Hematopoietic multipotent progenitor cell treated with erythropoietin and hydrocortisone succinate and interleukin-3 and kit ligand, for 4 days (in vitro differentiated cells): ENCODE measurements at places on chromosomes 16 and 17.
A peak's percentile ranks its signal among the peaks of the same experiment; 100 is the strongest.

DNA sequence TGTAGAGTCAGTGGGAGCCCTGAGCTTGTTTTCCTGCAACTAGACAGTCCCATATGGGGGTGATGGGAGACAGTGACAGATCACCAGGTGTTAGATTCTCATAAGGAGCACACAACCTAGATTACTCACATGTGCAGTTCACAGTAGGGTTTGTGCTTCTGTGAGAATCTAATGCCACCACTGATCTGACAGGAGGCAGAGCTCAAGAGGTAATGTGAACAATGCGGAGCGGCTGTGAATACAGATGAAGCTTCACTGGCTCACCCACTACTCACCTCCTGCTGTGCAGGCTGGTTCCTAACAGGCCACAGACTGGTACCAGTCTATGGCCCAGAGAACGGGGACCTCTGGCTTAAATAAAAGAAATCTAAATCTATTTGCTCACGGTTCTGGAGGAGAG lies 10.2 kb upstream of the HSD17B2 start:
- DNase-seq, result no peak

GRCh38 chr16:82741073-82741615 lies 114.4 kb downstream of the CDH13 start:
- DNase-seq, result no peak

GRCh38 chr17:48551596-48552465 lies 6.9 kb upstream of the HOXB2 start:
- DNase-seq, result no peak

GRCh38 chr16:8951447-8952280 lies 12.0 kb downstream of the USP7 start:
- DNase-seq, result no peak

- DNase-seq, result peak; percentile 74
Measured at GRCh38 chr17:78122216-78122930, 6.2 kb downstream of the TMC6 start.

DNA sequence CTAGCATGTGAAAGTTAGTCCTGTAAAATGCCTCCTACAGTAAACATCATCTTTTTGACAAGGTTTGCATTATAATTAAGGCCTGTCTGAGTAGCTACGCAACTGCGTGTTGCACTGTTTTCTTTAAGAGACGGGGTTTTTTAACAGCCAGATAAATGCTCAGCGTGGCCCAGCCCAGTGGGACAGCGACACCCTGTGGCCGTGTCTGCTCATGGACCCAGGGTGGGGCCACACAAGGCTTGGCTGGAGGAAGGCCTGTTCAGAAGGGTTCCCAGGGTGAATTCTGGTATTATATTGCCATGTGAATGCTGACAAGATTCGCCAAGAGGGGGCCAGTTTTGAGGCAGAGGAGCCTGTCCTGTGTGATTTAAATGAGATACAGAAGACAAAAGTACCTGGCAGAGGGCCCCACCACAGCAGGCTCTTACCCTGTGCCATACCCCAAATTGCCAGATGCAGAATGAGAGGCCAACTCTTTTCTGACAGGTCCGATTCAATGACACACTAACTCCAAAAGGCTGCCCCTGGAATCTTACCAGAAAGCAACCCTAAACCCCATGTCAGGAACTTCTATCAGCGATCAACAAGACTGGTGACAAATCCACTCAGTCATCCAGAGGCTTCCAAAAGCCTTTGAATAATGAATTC lies 65.9 kb upstream of the IRX6 start:
- DNase-seq, result peak; percentile 80

DNA sequence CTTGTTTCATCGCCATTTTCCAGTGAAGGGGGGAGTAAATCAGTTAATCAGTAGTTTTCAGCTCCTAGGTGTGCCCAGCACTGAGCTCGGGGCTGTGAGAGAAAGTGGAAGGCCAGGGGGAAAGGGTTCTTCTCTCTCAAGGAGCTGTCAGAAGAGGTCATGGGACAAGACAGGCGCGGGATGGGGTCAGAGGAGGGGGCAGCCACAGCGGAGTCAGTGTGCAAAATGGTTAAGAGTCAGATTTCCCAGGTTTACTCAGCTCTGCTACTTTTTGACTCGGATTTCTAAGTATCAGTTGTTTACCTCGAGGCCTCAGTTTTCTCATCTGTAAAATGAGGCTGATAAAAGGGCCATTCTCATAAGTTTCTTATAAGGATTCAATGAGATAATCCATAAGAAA lies 4.3 kb upstream of the XYLT1 start:
- no peak for DNase-seq

DNA sequence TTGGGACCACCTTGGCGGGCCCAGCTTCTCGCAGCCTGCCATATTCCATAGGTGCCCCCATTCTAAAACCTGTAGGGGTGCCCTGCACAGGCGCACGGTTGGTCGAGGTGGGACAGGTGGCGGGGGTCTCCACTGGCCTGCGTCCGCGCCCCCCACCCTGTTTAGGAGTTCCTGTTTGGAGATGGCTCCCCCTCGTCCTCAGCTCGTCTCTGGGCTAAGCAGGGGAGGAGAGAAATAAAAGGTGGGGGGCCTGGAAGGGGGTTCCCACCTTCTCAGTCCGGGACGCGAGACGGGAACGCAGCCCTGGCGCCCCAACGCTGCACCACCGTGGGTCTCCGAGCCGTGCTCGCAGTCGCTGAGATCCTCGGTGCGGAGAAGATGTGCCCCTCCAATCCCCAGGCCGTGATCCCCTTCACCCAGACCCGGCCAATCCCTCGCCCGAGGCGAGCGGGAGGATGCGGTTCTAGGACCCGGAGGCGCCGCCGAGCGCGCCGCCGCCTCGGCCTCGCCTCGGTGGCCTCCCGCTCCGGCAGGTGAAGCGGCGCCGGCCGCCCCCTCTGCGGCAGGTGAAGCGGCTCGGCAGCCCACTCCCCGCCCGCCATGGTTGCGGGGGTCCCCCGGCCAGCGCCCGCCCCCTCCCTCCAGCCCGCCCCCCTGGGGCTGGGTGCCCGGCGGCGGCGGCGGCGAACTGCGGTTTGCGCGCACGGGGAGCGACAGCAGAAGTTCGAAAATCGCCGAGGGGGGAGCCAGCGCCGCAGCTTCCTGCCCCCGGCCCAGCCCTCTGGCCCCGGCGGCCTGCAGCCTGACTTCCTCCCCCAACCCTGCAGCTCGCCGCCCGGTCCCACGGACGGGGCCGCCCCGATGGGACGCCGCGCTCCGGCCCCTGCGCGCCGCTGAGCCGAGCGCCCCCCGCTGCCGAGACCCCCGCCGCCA lies at the start of gene FMNL1:
FMNL1 (plus strand) TSS at position 805 of the 933 bp plus-strand sequence. CDS start 240 bp downstream, outside the sequence.
- peak; percentile 87 for DNase-seq

DNA sequence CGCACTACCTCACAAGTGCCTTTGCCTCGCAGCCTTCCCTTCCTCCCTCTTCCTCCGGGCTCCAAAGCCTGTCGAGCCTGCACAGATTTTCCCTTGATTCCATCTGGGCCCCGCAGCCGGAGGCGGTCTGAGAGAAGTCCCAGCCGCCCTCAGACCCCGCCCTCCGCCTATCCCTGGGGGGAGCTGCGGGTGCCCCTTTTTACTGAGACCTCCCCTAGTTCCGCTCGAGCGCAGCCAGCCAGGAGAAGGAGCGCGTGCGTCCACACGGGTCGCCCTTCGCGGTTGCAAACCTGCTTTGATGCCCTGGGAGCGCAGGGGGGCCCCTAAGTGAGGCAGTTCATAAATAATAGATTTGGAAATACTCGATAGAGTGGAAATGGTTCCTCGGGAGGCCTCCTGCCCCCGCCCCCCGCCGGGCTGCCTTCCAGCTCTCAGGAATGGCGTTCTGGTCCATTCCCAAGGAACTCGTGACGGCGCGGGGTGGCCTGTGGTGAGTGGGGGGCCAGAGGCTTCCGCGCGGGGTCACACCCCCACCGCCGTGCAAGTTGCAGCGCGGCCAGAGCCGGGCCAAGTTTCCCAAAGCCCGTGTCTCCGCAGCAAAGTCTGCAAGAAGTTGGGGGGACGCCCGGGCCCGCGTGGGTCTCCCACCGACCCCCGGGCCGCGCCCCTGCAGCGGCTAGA lies 610 bp downstream of the C16orf74 start:
- peak; percentile 71 for DNase-seq

GRCh38 chr16:48354877-48355855 lies 30.0 kb downstream of the SIAH1 start:
- no peak for DNase-seq

DNA sequence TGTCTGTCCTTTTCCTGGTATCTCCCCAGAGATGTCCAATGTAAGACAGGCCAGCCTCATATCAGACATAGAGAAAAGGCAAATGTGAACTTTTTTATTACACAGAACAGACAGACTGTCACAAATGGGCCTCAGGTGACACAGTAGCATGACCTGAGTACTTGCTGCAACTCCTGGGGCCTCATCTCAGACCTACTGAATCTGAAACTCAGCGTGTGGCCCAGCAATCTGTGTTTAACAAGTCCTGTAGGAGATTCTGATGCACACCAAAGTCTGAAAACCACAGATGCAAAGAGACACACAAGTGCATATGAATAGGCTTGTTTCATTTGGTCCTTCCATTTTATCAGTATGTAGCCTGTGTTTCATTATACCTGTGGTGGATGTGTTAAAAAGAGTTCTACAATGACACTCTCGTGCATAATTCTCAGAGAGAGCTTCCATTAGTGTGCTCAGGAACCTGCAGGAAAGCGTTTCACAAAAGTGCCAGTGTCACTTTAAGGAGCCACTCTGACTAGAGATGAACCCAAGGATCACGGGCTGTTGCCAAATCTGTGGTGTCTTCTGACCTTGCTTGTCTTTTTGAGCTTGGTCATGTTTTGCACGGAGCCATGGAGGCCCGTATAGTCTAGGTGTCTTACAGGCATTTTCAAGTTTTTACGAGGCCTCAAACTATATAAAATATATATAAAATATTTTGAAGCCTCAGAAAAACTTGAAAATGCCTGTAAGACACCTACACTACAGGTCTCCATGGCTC lies 33.8 kb upstream of the NF1 start:
- DNase-seq, result no peak

GRCh38 chr17:78652024-78652423 lies 74.8 kb upstream of the DNAH17 start:
- no peak for DNase-seq

- DNase-seq, result peak; percentile 58
Measured at GRCh38 chr16:11783319-11784037, 13.6 kb downstream of the ZC3H7A start.

DNA sequence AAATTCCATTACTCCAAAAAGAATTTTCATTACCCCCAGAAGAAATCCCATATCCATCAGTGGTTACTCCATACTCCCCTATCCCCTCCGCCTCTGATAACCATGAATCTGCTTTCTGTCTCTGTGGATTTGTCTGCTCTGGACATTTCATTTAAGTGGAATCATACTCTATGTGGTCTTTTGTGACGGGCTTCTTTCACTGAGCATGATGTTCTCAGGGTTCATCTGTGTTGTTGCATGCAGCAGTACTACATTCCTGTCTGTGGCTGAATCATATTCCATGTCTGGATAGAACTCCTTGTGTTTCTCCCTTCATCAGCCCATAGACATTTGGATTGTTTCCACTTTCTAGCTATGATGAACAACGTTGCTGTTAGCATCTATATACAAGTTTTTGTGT lies 59.5 kb upstream of the IRX3 start:
- DNase-seq, result no peak

GRCh38 chr16:20319406-20319805 lies 7.9 kb downstream of the GP2 start:
- no peak for DNase-seq

- no peak for DNase-seq
Measured at GRCh38 chr16:73724503-73724902, 572.1 kb upstream of the PSMD7 start.
